NCI-H1436 (cell line): ENCODE measurements at places on chromosomes 5 and 9.

DNA sequence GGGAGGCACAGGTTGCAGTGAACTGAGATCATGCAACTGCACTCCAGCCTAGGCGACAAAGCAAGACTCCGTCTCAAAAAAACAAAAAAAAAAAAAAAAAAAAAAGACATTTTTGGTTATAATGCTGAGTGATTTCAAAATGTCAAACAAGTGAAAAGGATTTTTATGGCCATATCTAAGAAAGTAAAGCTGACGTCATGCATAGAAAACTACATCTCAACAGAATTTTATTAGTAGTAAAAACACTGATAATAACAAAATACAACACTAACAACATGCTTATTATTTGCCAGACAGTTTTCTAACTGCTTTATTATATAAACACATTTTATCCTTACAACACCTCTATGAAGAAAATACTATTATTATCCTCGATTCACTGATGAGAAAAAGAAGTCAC is 833.0 kb upstream of the WWC1 start:
- DNase-seq, result no peak

DNA sequence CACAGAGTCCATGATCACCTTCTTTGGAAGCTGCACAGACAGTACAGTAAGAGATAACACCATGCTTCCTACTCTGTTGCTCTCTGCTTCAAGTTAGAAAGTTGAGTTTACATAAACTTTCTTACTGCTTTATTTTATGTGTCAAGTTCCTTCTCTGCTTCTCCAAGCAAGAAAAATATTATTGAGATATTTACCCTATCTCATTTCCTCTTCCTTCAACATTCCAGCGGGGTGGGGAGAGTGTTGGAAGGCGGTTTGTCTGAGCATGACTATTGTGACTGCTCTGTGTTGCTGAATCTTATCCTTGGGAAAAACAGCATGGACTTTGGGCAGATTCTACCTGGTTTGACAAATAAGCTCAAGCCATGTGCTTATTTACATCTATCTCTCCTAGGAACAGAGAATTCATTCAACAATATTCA is 66.9 kb upstream of the EPB41L4A start:
- DNase-seq, result no peak

DNA sequence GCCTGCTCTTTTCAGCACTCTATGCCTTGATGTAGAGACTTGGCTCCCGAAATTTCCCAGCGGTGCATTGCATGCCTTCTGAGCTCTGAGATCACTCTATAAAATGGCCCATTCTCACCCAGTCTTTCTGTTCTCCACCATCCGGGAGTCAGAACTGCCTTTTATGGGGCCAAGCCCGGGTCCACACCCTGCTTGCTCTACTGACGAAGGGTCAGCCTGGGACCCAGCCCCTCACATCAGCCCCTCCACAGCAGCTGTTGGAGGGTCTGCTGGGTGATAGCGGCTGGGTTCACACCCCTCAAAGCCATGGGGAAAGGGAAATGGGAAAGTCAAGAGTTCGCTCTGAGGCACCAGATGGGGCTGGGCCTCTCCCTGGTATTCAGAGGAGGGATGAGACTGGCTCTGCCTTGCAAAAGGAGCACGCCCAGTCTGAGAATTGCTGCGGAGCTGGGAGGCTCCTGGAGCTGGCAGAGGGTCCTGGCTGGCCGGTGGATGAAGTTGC is 66.0 kb upstream of the ORM1 start:
- no peak for DNase-seq

DNA sequence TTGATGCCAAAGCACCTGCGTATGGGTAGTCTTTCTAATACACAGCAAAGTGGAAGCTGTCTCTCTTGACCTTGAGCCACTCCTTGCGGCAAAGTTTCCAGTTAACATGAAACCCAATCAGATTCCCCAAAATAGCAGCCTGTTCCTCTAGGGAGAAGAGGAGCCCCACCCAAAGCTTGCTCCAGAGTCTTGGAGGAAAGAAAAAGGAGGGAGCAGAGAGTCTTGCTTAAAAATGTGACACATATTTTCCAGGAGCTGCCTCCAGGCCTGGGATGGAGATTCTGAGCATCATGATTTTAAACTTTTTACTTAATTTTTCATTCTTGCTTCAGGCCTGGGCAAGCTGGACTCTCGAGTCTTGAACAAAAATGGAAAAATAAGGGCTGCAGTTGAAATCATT is 223.5 kb upstream of the TNC start:
- no peak for DNase-seq

- DNase-seq, result no peak
These were observed 86.8 kb downstream of the KCNT1 start for GRCh38 chr9:135788576-135789300.

- DNase-seq, result no peak
These were observed 19.2 kb downstream of the RNF180 start for GRCh38 chr5:64184832-64185231.

GRCh38 chr5:87359106-87359505 is 53.6 kb downstream of the CCNH start:
- DNase-seq, result no peak

- no peak for DNase-seq
These were observed 616.6 kb downstream of the IRX1 start for GRCh38 chr5:4212071-4212739.

- DNase-seq, result no peak
These were observed 89.6 kb upstream of the BASP1 start for GRCh38 chr5:17127743-17128231.

- DNase-seq, result no peak
These were observed 30.6 kb downstream of the OTULIN start for GRCh38 chr5:14695152-14695551.

GRCh38 chr9:111886983-111887718 is 9.5 kb upstream of the UGCG start:
- DNase-seq, result no peak

DNA sequence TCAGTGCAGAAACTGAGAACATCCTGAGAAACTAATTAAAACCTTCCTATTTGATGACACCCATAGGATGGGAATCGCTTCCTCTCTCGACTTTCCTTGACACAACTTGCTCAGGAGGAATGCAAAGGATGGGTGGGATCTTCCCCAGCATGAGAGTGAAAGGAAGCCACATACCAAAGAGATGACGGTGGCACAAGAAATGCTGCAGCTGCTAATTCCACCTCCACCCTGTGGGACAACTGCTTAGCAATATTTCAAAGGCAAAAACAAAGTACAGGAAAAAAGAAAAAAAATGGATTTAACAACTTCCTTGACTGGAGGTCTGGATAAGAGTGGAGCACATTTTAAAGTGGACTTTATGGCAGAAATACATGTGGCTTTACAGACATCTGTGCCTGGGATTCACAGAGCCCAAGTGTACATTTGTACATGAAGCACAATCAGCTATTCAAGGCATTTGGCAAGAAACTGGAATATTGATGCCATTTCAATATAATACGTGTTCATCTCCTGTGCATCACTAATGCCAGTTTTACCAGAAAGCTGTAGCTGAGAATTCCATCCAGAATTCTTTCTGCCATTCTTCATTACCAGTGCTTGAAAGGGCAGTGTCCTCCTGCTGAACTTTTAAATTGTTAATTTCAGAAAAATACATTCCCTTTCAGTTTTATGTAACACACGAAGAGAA is 359.2 kb upstream of the ACTBL2 start:
- DNase-seq, result no peak

- no peak for DNase-seq
These were observed 232.8 kb downstream of the TLE1 start for GRCh38 chr9:81456431-81457006.

DNA sequence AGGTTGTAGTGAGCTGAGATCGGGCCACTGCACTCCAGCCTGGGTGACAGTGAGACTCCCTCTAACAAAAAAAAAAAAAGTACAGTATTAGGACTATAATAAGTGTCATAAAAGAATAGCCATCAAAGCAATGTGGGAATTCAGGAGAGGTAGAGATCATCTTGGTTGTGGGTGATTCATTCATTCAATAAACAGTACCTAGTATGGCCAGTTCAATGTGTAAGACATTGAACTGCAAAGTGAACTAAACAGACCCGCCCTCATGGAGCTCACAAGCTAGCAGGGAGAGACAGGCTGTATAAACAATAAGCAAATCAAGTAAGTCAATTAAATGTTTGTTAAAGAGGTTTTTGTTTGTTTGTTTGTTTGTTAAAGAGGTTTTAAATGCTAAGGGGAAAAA is 146.1 kb upstream of the RANBP3L start:
- DNase-seq, result no peak

GRCh38 chr5:60497706-60498500 is 202.1 kb downstream of the DEPDC1B start:
- no peak for DNase-seq
